ENCODE measurements at places on chromosomes 3 and 15.

DNA sequence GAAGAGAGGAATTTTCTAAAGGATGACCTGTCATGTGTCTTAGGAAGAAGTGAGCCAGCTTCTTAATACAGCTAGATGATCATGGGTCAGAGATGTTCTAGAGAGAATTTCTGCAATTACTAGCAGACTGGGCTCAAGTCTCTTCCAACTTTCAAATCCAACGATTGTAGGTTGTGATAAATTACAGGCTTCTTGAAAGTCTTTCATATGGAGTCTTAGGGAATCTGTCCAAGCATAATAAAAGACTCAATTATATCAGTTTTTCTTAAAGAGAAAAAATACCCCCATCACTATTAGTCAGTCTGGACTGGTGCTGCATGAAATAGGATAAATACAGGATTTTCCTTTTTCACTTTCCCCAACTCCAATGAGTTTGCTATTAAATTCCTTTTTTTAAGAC lies 59.1 kb downstream of the DRD3 start:
- DNase-seq, result no peak

DNA sequence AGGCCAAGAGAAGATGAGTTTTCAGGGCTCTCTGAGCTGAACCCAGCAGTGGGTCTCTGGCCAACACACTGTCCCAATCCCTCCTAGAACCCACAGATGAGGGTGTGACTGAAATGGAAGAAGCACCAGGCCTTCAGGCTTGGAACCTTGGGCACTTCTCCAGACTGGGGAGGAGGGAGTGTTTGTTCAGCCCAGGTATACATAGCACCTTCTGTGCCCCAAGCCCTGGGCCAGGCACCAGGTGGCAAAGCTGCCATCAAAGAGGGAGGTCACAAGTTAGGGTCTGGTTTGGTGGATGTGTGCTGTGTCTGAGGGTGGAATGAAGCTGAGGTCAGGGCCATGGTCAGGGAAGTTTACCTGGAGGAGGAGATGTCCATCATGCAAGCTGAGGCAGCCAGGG lies 15.8 kb upstream of the RHO start:
- DNase-seq, result no peak

- no peak for DNase-seq
Observed at GRCh38 chr15:39684233-39684632, 98.4 kb downstream of the FSIP1 start.

DNA sequence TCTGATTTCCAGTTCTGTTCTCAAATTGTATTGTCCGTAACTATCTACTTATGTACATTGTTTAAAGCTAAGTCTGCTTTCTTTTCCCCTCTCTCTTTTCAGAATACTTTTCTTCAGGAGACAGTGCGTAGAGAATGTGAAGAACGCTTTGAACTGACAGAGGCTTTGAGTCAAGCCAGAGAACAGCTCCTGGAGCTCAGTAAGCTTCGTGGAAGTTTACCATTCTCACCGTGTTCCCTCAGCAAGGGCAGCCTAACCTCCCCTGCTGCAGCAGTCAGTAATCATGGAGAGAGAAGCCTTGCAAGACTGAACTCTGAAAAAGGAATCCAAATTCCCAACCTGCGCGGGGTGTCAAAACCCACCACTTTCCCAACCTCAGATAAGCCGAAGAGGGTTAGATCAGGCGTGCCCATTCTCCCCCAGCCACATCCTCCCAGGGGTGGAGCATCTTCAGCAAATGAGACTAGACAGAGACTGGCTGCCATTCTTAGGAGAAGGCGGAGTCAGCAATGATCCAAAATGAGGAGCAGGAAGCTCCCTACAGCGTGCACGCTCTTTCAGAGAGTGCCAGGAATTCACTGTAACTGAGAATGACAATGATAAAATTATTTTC lies 114.6 kb downstream of the CCNL1 start:
- no peak for DNase-seq

- DNase-seq, result no peak
Observed at GRCh38 chr3:159852821-159853505, 135.7 kb upstream of the IL12A start.

- DNase-seq, result no peak
Observed at GRCh38 chr3:13199006-13199776, 126.0 kb upstream of the IQSEC1 start.
